GM12878 (cell line): ENCODE measurements at places on chromosomes 1 and 21. TPM values are rescaled to one million over a fixed set of nuclear protein-coding genes. Genes with fewer than 3 reads are reported as not detected.

Gene EXO1
- 30.4 and 35.0 TPM in 2 replicates for total RNA-seq

DNA sequence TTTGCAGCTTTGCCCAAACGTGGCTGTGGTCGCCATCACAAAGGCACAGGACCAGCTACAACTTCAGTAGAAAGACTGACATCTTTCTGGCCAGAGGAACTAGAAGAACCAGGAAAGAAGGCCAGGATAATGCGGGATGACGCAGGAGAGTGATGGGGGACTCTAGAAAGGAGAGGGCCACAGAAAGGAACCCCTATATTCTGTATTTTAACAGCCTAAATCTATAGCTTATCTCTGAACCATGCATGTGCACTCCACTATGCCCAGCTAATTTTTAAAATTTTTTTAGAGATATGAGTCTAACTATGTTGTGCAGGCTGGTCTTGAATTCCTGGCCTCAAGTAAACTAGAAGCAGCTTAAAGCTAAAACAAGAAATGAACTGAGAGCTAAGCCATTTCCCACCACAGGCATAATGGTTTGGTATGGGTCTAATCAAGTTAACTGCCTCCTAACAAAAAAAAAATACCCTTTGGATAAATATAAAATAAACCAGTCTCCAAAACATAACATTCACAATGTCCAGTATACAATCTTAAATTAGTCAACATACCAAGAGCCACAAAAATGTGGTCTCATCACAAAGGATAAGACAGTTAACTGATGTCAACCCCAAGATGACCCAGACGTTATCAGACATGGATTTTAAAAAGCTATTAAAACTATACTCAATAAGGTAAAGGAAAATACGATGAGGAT is 18.0 kb downstream of the LTN1 start:
- no peak overlapping the region for H3K27ac ChIP-seq
- H3K27me3 ChIP-seq, result no peaks in the 10 kb centered on the region
- H3K36me3 ChIP-seq, result no peaks in the 10 kb centered on the region; the same call in 1 of the 2 replicates
- no peaks in the 10 kb centered on the region for H3K4me1 ChIP-seq

DNA sequence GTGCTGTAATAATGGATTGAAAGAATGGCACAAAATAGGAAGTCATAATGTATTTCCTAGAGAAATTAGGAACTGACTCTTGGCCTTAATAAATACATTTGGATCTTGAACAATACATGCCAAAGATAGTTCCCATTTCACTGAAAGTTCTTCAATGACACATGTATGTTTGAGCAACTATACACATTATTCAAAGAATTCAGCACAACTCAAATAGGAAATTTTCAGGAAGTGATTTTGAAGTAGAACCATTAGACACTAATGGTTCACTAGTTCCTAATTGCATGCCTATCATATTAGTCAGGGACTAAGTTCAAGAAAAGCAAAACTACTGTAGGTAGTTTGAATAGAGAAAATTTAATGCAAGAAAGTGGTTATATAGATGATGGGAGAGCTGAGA is 404.7 kb downstream of the LMO4 start:
- DNase-seq, result no peak
- no peaks in the 10 kb centered on the region for H3K4me1 ChIP-seq

- H3K4me3 ChIP-seq, result no peak overlapping the region
- no peak overlapping the region for H3K27ac ChIP-seq
- no peak for DNase-seq
- H3K27me3 ChIP-seq, result no peaks in the 10 kb centered on the region
- H3K4me1 ChIP-seq, result no peaks in the 10 kb centered on the region
These were observed 85.3 kb downstream of the NPHP4 start for GRCh38 chr1:5906966-5907365.

Gene DISP3
- 0.08 and 0.18 TPM in 2 replicates for total RNA-seq

Gene CNR2
- total RNA-seq, result 13.6 and 15.1 TPM in 2 replicates

DNA sequence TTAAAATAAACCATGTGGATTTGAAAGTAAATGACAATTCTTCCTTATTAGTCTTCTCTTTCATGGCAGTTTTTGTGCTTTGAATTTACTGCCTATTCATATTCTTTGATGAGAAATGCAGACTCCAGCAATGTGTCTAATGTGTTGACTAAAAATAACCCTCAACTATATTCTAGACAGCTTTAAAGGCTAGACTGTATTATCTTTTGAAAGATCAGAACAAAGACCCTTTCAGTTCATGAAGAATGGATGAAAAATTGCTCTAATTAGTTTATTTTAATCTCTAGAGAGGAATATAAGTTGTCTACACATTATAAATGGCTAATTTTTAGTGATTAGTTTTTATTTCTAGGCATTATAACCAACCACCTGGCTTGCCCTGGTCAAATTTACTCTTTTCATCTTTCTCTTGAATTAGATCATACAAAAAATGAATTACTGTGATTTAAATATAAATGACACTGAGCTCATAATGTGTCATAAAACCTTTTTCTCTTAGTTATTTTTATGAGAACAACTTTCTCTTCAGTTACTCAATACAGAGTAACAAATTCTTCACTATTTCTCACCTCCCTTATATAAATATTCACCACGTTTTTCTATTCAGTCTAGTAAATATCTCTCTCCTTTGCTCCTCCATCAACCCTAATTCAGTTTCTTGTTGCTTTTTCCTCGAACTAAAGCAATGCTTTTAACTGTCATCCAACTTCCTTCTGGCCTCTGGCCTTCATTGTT is 428.5 kb upstream of the TMPRSS15 start:
- DNase-seq, result no peak
- H3K4me3 ChIP-seq, result no peak overlapping the region
- H3K4me1 ChIP-seq, result no peaks in the 10 kb centered on the region
- H3K27me3 ChIP-seq, result no peaks in the 10 kb centered on the region

Gene FAM151A
- 0.13 TPM in 1 of 2 replicates, not detected in the other for total RNA-seq

DNA sequence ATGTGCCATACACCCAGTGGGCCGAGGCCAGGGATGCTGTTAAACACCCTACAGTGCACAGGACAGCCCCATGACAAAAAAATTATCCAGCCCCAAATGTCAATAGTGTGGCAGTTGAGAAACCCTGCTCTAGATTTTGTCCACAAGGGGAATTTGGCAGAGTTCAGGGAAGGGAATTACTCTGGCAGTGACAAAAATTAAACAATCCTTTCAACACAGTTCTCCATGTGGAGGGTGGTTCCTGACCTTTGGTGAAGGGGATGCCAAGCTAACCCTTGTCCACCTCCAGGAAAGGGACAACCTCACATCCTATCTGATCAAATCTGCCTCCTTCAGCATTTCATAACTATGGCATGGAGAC is 28.4 kb upstream of the CD84 start:
- DNase-seq, result no peak
- H3K4me1 ChIP-seq, result peaks cover 30% of the 10 kb centered on the region
- H3K27ac ChIP-seq, result peak overlapping the region; percentile 45
- no peak overlapping the region for H3K4me3 ChIP-seq
- H3K36me3 ChIP-seq, result peaks cover 13% of the 10 kb centered on the region

DNA sequence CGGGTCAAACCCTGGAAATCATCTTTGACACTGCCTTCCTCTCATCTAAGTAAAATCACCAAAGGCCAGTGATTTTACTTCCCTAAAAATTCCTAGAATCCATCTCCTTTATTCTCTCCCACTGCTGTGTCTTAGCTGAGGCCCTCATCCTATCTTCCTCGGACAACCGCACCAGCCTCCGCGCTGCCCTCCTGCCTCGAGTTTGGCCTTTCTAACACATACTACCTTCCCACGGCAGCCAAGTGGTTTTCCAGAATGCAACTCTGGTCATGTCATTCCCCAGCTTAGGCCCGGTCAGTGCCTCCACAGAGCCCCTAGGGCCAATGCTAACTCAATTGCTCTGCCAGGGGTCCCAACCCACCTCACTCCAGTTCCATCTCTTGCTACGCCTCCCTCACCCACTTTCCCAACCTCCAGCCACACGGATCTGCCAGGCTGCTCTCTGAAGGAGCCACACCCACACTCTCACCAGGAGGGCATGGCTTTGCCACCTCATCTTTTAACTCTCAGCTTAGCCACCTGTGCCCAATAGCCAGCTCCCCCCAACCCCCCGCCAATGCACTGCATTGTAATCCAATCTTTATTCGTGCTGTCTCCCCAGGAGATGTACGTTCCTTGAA is 6.8 kb downstream of the TMEM9 start:
- no peaks in the 10 kb centered on the region for H3K27me3 ChIP-seq
- peaks cover 4% of the 10 kb centered on the region; the same call in 1 of the 2 replicates for H3K36me3 ChIP-seq
- no peaks in the 10 kb centered on the region for H3K4me1 ChIP-seq
- no peak overlapping the region for H3K4me3 ChIP-seq
- DNase-seq, result no peak
- no peak overlapping the region for H3K27ac ChIP-seq

- H3K27ac ChIP-seq, result no peak overlapping the region
- H3K27me3 ChIP-seq, result no peaks in the 10 kb centered on the region
- no peaks in the 10 kb centered on the region for H3K36me3 ChIP-seq
- no peak for DNase-seq
- no peak overlapping the region for H3K4me3 ChIP-seq
These were observed 407.4 kb downstream of the PLA2G4A start for GRCh38 chr1:187236199-187236598.

- no peaks in the 10 kb centered on the region for H3K4me1 ChIP-seq
- no peaks in the 10 kb centered on the region for H3K36me3 ChIP-seq
- no peak overlapping the region for H3K27ac ChIP-seq
- H3K27me3 ChIP-seq, result no peaks in the 10 kb centered on the region
- no peak overlapping the region for H3K4me3 ChIP-seq
- no peak for DNase-seq
These were observed 245.2 kb downstream of the TRABD2B start for GRCh38 chr1:47751996-47752451.

GRCh38 chr1:30691480-30691879 is 31.9 kb downstream of the MATN1 start:
- H3K36me3 ChIP-seq, result no peaks in the 10 kb centered on the region
- no peak overlapping the region for H3K4me3 ChIP-seq
- DNase-seq, result no peak
- no peaks in the 10 kb centered on the region for H3K4me1 ChIP-seq
- no peak overlapping the region for H3K27ac ChIP-seq

DNA sequence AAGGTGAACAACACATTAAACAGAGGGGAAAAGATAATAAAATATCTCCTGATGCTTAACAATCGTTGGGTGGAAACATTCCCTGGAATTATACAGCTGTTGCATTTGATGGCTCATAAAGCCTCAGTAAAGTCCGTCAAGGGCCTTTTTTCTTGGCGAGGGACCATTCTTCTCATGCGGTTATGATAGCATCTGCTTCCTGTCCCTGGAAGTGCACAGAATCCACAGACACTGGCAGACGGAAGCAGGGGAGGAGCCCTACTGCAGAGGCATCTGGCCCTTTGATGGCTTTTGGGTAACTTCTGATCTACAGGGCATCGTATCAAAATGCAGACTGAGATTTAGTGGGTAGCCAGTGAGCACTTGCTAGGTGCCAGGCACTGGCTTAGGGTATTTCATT is 286.9 kb downstream of the KIF26B start:
- H3K4me1 ChIP-seq, result no peaks in the 10 kb centered on the region
- H3K27me3 ChIP-seq, result no peaks in the 10 kb centered on the region; the same call in 1 of the 2 replicates
- no peaks in the 10 kb centered on the region for H3K36me3 ChIP-seq
- H3K4me3 ChIP-seq, result no peak overlapping the region

DNA sequence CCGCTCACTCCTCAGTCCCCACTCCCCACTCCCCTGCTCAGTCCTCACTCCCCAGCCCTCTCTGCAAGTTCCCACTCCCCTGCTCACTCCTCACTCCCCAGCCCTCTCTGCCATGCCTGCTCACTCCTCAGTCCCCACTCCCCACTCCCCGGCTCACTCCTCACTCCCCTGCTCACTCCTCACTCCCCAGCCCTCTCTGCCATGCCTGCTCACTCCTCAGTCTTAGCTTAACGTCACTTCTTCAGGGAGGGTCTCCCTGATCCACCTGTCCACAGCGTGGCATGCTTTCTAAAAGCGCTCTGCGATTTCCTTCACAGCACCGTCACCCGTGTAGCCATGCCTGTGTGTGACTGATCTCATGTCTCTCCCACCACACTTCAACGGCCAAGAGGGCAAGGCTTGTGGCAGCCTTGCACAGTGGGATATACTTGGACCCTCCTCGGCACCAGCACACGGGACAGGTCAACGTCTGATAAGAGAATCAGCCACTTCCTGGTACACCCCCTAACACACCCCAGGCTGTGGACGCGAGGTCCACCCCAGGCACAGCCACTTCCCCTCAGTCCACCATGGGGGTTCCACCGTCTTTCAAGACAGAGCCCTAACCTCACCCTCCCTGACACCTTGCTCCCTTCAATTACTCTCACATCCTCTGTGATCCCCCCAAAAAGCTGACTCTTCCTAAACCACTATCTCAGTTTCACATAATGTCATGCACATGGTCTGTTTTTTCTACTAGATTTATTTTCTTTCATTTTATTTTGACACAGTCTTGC is 14.0 kb downstream of the PRDM15 start:
- DNase-seq, result peak; percentile 80
- peak overlapping the region; percentile 63; the same call in 1 of the 2 replicates for H3K4me3 ChIP-seq
- H3K27ac ChIP-seq, result peak overlapping the region; percentile 91
- no peaks in the 10 kb centered on the region for H3K27me3 ChIP-seq
- H3K36me3 ChIP-seq, result no peaks in the 10 kb centered on the region; the same call in 1 of the 2 replicates
- H3K4me1 ChIP-seq, result peaks cover 70% of the 10 kb centered on the region

Gene CFH
- 0.27 and 0.46 TPM in 2 replicates for total RNA-seq

GRCh38 chr1:55803429-55803828 is 588.3 kb upstream of the USP24 start:
- H3K27me3 ChIP-seq, result no peaks in the 10 kb centered on the region
- H3K4me3 ChIP-seq, result no peak overlapping the region
- no peak overlapping the region for H3K27ac ChIP-seq
- DNase-seq, result no peak

DNA sequence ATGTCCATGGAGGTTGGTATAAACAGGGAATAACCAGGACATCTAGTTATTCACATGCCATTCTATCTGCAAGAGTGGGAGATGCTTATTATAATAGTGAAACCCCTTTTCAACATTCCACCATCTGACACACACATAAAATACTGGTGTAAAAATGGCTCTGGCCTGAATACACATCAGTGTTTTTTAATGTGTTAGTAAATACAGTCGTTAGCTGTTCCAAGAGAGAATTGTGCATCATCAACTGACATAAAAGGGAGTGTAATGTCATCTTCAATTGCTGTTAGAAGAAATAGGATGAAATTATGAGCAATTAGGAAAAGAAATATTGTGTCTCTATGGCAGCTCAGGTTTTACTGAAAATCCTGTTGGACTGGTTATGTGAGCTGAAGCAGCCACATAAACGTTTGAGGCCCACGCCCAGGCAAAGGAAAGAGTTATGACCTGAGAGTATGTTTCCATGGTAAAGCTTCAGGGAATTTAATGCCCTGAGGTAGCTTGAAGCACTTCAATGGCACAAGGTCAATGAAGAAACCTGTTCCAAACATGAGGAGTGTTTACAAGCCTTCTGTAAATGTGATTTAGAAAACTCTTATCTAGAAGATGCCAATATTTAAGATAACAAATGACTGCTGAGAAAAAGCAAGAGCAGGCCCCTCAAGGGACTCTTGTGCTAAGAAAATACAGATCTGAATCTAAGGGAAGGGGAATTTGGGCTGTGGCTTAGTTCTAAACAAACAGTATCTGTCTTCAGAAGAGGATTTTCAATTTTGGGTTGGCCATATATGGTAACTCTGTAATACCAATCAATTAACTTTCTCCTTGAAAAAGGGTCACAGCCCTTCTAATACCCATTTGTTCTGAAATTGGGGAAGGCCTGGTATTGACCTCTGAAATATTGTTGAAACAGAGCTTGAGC is 384.3 kb downstream of the SEC16B start:
- H3K4me1 ChIP-seq, result no peaks in the 10 kb centered on the region
- H3K27me3 ChIP-seq, result no peaks in the 10 kb centered on the region
- peak; percentile 25 for DNase-seq
- no peak overlapping the region for H3K4me3 ChIP-seq
- no peaks in the 10 kb centered on the region for H3K36me3 ChIP-seq

Gene OPN3
- 7.6 and 8.3 TPM in 2 replicates for total RNA-seq

Gene SYT11
- 14.1 and 14.3 TPM in 2 replicates for total RNA-seq

Gene RNF223
- not detected in 2 replicates for total RNA-seq
